ENCODE measurements at places on chromosomes 2 and 18. TPM values are rescaled to one million over a fixed set of nuclear protein-coding genes. Genes with fewer than 3 reads are reported as not detected.
A peak's percentile ranks its signal among the peaks of the same experiment; 100 is the strongest.

The GRHL1 gene
- 10.9 TPM for total RNA-seq

The LINC00305 gene
- total RNA-seq, result 0.32 TPM

The CDH2 gene
- 132 TPM for total RNA-seq

The POTEI gene
- 1.9 TPM for total RNA-seq

DNA sequence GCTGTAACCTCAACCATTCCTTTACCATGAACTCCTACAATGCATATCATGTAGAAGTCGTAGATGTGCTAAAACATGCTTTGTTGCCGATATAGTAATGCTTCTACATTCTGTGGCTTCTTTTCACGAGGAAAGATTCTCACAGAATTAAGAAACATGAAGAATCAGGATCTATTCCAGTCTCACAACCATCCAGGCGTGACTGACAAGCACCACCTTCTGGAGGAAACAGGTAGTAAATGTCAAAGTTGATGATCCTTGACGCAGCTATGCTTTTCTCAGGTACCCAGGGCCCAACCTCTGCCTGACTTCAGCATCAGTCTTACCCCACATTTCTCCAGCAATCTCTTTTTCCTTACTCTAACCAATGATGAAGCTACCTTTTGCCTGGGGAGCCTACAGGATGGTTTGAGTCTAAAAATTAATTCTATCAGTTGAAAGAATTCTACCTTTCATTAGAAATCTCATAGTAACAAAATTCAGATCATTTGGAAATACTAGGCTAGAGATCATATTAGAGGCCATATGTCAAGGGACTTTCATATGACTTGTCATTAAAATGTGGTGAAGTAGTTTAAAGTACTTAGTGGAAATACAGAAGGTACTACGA, 123.3 kb upstream of the RND3 start:
- H3K4me3 ChIP-seq, result no peak overlapping the region
- peak; percentile 65 for DNase-seq
- no peaks in the 10 kb centered on the region for H3K36me3 ChIP-seq
- H3K4me1 ChIP-seq, result peaks cover 20% of the 10 kb centered on the region

DNA sequence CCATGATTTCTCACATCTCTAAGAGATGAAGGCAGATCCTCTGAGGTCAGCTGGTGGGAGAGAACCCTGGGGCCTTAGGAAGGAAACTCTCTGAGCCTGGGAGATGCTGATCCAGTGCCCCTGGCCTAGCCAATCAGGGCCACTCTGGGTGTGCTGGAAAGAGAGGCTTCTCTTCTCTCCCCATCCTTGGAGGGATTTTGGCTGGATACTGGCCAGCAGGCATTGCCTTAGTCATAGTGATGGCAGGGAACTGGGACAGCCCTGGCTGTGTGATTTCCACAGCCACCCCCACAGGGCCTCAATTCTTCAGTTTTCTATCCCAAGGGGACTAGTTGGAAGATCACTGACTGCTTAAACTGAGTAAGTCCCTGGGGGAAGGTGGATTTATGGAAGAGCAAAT, 26.6 kb upstream of the PLB1 start:
- no peak overlapping the region for H3K4me3 ChIP-seq
- no peak overlapping the region for H3K27ac ChIP-seq

DNA sequence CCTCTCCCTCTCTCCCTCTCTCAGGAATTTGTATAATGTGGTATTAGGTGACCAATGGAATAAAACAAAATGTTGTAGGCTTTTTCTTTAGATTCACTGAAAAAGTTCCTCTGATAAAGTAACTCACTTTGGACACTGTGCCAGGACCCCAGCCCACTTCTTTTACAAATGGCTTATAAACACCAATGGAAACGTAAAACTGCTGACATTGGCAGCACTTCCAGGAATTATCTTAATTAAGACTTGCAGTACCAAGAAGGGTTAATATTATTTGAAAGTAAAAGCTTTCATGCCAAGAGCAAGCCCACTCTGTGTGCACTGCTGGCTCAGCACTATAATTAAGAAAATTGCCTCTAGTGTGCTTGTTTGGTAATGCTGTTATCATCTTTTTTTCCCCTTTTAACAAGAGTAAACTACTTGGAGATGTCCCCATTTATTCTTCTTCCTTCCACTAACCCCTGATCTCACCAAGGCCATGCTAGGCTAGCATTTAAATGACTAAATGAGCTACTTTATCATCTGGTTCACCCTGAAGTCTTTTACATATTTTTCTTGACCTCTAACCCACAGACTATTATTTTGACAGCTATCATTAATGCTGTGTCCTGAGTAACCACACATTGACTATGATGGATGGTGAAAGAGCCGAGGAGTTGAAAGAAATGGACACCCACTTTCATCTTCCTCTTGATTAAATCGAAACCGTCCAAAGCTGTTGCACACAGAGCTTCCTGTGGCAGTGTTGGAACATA, 232.2 kb upstream of the ETAA1 start:
- H3K36me3 ChIP-seq, result no peaks in the 10 kb centered on the region
- H3K4me1 ChIP-seq, result no peaks in the 10 kb centered on the region
- no peak overlapping the region for H3K4me3 ChIP-seq
- no peak overlapping the region for H3K27ac ChIP-seq
- DNase-seq, result no peak
- no peaks in the 10 kb centered on the region for H3K27me3 ChIP-seq

DNA sequence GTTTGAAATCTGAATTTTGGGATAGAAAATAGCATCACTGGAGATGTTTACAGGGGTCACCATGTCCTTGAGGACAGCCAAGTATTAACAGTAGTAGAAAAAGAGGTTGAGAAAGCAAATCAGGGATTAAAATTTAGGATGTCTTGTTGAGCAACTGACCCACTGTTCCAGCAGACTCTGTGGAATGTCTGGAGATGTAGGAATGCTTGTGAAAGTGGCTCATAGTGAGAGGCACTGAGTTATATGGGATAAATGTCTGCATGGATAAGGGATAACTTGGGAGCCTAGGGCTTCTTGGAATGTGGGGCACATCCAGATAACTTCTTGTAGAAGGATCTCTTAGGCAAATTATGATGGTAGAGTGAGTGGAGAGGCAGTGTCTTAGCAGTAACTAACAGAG, 495.0 kb downstream of the TMX3 start:
- no peaks in the 10 kb centered on the region for H3K27me3 ChIP-seq
- no peaks in the 10 kb centered on the region for H3K4me1 ChIP-seq
- no peaks in the 10 kb centered on the region for H3K36me3 ChIP-seq
- H3K27ac ChIP-seq, result no peak overlapping the region
- no peak overlapping the region for H3K4me3 ChIP-seq
- DNase-seq, result no peak

- H3K27me3 ChIP-seq, result no peaks in the 10 kb centered on the region
- H3K4me1 ChIP-seq, result peaks cover 9% of the 10 kb centered on the region
- no peak overlapping the region for H3K4me3 ChIP-seq
- no peak overlapping the region for H3K27ac ChIP-seq
- no peaks in the 10 kb centered on the region for H3K36me3 ChIP-seq
Observed at GRCh38 chr2:86566158-86566820, 3.0 kb upstream of the CHMP3 start.

GRCh38 chr2:173056705-173057364, 18.8 kb upstream of the MAP3K20 start:
- H3K36me3 ChIP-seq, result no peaks in the 10 kb centered on the region
- H3K4me3 ChIP-seq, result no peak overlapping the region
- no peaks in the 10 kb centered on the region for H3K4me1 ChIP-seq
- DNase-seq, result no peak

- no peak for DNase-seq
- peak overlapping the region; percentile 18 for H3K27ac ChIP-seq
- no peak overlapping the region for H3K4me3 ChIP-seq
- no peaks in the 10 kb centered on the region for H3K36me3 ChIP-seq
- H3K4me1 ChIP-seq, result no peaks in the 10 kb centered on the region
Observed at GRCh38 chr18:34609986-34610648, 100.0 kb upstream of the DTNA start.

- no peak overlapping the region for H3K4me3 ChIP-seq
- no peak for DNase-seq
- H3K36me3 ChIP-seq, result no peaks in the 10 kb centered on the region
- H3K27me3 ChIP-seq, result no peaks in the 10 kb centered on the region
Observed at GRCh38 chr2:236633775-236634560, 64.3 kb downstream of the ACKR3 start.

GRCh38 chr2:150528861-150529801, 41.7 kb upstream of the RND3 start:
- DNase-seq, result peak; percentile 52
- peaks cover 36% of the 10 kb centered on the region for H3K4me1 ChIP-seq
- H3K27me3 ChIP-seq, result no peaks in the 10 kb centered on the region
- H3K36me3 ChIP-seq, result no peaks in the 10 kb centered on the region
- peak overlapping the region; percentile 90 for H3K27ac ChIP-seq
- no peak overlapping the region for H3K4me3 ChIP-seq

DNA sequence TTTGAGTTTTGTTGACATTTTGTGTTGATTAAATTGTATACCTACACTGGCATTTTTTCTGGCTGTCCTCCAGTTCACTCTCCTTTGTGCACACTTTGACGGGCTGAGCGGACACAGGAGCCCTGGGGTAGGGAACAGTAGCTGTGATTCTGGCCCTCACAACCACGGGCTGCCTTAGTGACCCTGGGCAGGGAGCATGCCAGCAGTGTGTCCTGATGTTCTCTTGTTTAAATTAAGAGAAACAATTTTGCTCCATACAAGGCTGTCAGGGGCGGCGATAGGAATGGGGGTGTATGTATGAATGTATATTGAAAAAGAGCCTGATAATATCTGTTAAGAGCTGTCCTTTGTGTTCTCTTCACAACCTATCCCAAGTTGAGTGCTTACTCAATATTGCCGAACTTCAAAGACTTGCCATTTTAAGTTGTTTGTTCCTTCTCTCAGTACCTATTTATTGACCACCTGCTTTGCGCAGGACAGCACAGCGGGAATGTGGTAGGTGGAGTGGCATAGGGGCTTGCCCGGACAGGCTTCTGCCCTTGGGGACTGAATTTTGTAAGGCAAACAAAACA, 103.7 kb upstream of the EML6 start:
- no peaks in the 10 kb centered on the region for H3K27me3 ChIP-seq
- no peak for DNase-seq
- peak overlapping the region; percentile 45 for H3K27ac ChIP-seq
- H3K4me1 ChIP-seq, result peaks cover 26% of the 10 kb centered on the region

Measured in hepatocyte (in vitro differentiated cells).